CD8-positive, alpha-beta T cell (primary cell): ENCODE measurements at places on chromosomes 7 and 10.
A peak's percentile ranks its signal among the peaks of the same experiment; 100 is the strongest.

- DNase-seq, result no peak
Measured at GRCh38 chr7:24325708-24326107, 41.7 kb downstream of the NPY start.

DNA sequence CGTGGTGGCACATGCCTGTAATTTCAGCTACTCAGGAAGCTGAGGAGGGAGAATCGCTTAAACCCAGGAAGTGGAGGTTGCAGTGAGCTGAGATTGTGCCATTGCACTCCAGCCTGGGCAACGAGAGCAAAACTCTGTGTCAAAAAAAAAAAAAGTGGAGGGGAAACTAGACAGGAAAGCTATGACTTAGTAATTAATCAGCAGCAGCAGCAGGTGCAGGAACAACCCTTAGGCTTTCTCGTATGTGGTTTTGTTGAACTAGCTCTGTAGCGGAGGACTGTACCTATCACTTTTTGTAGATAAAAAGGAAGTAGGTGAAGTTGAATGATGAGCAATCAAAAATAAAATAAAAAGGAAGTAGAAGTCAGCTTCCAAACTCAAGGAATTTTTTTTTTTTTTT is 76.9 kb upstream of the KMT2C start:
- peak; percentile 50 for DNase-seq

GRCh38 chr10:92627845-92628480 is 35.0 kb downstream of the KIF11 start:
- DNase-seq, result no peak

DNA sequence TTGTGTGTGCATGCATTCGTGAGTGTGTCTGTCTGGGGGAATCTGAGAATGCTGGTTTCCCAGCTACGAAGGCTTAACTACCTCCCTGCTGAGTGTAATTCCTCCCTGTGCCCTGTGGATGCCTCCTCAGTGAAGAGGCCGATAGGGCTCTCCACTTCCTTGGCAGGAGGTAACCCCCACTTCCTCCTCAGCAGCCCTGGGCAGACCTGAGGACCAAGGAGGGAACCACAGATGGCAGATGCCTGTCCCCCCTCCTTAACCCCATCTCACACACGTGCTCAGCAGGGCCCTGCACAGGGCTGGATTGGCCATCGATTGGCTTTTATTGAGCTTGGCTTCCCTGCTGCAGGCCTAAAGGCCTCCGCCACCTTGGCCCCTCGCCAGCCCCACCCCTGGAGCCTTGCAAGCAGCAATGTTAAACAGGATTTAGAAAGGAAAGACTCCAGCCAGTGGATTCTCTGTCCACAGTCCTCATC is 45.6 kb upstream of the LRRC4 start:
- DNase-seq, result no peak

- DNase-seq, result no peak
Measured at GRCh38 chr7:68491523-68492358, 1106.5 kb upstream of the AUTS2 start.

DNA sequence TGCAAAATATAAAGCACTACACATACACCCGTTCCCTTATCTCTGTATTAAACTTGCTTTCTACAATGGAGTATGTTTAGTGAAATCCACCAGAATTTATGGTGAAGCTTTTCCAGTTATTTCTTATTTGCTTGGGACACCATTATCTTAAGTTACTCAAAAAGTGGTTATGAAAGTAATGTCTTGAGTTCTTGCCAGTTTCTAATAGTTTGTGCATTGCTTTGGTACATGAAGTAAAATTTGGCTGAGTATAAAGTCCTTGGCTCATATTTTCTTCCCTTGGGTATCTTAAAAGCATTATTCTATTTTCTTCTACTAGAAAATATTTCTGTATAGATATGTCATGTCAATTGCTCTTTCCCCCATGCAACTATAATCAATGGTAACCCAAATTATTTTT is 85.2 kb downstream of the POLR1F start:
- no peak for DNase-seq

DNA sequence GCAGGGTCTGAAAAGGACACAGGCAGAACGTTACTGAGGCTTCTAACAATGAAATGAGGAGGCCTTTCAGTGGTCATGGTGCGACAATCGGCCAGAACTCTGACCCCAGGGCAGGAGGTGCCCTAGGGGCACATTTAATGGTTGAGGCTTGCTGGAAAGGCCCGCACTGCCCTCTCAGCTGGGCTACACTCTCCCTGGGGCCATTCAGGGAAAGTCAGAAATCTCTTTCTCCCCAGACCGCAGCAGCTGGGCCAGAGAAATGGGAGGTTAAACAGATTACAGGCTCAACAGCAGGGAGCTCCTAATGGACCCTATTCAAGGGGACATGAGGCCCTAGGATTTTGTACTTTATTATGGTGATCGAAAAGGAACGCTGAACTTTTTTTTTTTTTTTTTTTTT is 85.6 kb upstream of the FGFR2 start:
- DNase-seq, result no peak

- no peak for DNase-seq
Measured at GRCh38 chr7:2572101-2572842, 13.5 kb downstream of the IQCE start.

- no peak for DNase-seq
Measured at GRCh38 chr10:1596482-1597099, 140.7 kb downstream of the ADARB2 start.

DNA sequence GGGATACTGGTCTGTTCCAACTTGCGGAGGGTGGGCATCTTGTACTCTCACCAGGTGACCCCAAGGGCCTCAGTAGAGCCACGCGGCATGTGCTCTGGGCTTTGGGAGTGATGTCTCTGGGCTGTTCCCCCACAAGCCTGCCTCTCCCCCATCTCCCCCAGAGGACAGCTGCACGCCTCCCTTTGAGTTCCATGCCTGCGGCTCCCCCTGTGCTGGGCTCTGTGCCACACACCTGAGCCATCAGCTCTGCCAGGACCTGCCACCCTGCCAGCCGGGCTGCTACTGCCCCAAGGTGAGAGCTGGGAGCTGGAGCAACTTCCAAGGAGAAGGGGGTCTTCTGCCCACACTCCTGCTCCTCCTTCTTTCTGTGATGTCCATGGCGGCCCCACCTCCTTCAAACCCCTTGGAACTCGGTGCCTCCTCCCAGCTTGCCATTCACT is 15.0 kb upstream of the ZNF862 start:
- DNase-seq, result no peak

DNA sequence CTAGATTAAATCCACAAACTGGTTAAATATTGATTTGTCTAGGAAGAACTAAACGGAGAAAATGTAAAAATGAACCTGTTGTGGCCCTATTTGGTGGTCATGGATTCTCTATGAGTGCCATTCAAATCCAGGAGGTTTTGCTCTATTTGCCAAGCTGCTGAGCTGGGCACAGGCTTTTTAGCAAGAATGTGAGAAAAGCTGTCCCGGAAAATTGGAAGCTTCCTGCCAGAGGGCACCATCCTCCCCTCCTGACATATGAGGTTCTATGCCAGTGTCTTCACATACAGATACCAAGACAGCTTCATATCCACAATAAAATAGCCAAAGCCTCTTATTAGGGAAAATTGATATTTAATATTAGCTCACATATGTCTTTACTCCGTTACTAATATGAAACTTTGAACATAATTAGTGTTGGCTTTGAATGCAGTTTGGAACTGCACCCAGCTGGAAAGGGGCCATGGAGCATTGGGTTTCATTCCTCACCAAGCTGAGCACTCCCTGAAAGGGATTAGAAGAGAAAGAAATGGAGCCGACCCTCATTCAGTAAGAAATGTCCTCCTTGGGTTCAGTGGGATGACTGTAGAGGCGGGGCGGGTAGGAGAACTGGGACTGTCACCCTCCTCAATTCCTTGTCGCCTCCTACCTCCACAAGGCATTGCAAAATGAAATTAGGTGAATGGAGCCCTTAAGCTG is 47.8 kb downstream of the NRCAM start:
- DNase-seq, result no peak

DNA sequence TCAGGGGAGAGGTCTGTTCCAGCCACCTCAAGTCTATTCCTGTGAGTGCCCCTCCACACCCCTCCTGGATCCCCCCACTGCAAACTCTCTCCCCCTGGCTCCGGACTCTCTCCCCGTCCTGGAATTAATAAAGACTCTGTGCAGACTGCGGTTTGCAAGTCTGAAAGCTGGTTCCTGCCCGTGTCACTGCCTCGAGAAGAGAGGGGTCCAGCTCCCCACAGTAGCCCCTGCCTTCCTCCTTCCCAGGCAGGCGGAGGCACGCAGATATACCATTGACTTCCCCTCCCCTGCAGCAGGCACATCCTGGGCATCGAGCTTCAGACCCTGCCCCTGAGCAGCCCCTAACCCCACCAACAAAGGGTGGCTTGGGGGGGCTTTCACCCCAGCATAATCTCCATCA is 2.2 kb upstream of the ELN start:
- no peak for DNase-seq

GRCh38 chr10:70144372-70145110 is 2.0 kb downstream of the TYSND1 start:
- no peak for DNase-seq

- no peak for DNase-seq
Measured at GRCh38 chr10:104548090-104548489, 93.0 kb upstream of the SORCS3 start.

DNA sequence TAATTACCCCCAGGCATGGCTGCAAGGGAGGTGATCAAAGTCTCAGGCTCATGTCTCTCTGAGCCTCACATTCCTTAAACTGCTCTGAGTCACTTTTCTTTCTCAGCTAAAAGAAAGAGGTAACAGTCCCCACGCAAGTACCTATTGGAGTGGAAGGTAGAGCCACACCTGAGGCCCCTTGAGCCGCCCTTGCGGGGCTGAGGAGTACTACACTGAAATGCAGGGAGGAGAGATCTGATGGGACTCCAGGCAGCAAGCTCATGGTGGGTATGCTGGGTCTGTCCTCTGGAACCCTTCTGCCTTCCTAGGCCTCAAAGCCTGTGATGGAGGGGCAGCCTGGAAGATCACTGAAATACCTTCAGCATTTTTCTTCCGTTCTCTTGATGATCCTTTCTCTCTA is 960.0 kb downstream of the DNAJB9 start:
- DNase-seq, result no peak

- no peak for DNase-seq
Measured at GRCh38 chr7:79930604-79931003, 204.0 kb upstream of the GNAI1 start.

DNA sequence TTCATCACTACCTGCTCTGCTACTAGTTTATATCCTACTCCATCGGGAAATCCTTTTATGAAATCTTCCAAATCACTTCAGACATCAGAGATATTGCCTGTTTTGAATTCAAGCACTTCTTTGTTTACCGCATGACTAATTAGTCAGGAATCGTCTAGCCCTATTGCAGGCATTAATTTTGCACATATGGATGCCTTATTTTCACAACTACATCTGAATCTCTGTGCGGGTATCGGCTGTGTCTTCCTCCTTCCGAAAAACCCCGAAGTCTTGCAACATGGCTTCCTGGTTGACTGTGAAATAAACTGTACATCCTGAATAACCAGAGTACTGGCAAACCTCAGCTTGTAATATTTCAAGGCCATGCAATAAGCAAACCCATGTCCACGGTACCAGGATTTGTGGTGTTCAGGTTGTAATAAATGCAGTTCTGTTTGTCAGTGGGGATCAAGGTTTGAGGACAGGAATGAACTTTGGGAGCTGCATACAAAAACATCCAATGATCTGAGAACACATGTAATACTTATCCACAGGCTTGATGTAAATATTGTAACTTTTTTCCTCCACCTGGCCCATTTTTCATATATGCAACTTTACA is 642.1 kb downstream of the PARD3 start:
- DNase-seq, result no peak

DNA sequence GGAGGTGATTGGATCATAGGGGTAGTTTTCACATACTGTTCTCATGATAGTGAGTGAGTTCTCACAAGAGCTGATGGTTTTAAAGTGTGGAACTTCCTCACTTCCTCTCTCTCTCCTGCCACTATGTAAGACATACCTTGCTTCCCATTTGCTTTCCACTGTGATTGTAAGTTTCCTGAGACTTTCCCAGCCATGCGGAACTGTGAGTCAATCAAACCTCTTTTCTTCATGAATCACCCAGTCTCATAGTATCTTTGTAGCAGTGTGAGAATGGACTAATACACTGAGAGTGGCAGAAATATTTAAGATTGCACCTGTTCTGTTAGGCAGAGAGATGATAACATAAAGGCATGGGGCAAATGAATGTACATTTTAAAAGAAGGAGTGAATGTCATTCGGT is 507.8 kb downstream of the SORCS3 start:
- no peak for DNase-seq

DNA sequence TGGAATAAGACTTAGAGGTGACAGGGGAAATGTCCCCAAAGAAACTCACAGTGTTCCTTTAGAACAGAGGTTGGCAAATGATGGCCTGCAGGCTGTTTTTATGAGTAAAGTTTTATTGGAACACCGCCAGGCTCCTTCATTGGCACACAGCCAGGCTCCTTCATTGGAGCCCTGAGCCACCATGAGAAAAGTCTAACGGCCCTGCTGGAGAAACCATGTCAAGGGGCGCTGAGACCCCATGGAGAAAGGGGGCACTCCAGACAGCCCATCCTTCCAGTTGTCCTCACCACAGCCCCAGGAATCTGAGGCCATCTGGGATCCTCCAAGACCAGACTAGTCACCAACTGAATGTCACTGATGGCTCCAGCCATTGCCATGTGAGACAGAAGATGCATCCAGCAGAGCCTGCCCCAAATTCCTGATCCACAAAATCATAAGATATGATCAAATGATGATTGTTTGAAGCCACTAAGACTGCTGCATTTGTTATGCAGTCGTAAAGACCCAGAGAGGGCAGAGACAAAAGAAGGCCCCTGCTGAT is 88.2 kb upstream of the GPR26 start:
- DNase-seq, result no peak

DNA sequence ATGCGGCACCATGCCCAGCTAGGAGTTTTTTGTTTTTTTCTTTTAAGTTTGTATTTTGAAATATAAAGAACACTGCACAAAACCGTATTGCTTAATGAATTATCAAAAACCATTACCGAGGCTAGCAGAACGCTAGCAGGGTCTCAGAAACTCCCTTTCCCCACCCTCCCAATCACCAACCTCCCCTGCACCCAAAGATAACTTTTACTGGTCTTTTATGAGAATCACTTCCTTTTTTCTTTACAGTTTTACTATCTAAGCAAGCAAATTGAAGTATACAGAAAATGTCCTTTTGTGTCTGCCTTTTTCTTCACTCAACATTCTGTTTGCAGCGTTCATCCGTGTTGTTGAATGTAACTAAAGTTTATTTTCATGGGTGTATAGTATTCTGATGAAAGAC is 13.4 kb downstream of the HIP1 start:
- no peak for DNase-seq

GRCh38 chr10:124032971-124033886 is 60.2 kb downstream of the CHST15 start:
- no peak for DNase-seq

- no peak for DNase-seq
Measured at GRCh38 chr10:126581648-126582046, 88.8 kb downstream of the C10orf90 start.

- DNase-seq, result no peak
Measured at GRCh38 chr7:139626817-139627216, 103.3 kb downstream of the CLEC2L start.

- DNase-seq, result no peak
Measured at GRCh38 chr10:75950307-75950706, 518.9 kb downstream of the LRMDA start.

GRCh38 chr10:124534231-124534798 is 72.7 kb downstream of the LHPP start:
- DNase-seq, result no peak
